Placental epithelial cell (primary cell): ENCODE measurements at places on chromosomes 12 and 14. TPM values are rescaled to one million over a fixed set of nuclear protein-coding genes. Genes with fewer than 3 reads are reported as not detected.

Gene CKB
- 3.7 and 11.0 TPM in 2 replicates for total RNA-seq

Gene TTC9
- total RNA-seq: 0.39 and 1.5 TPM in 2 replicates

Gene MSI1
- total RNA-seq: 0.39 TPM in 1 of 2 replicates, not detected in the other

Gene TOGARAM1
- total RNA-seq: 19.2 and 23.2 TPM in 2 replicates

Gene TMPRSS12
- total RNA-seq: under 0.01 TPM in 1 of 2 replicates, not detected in the other

Gene PTPRQ
- under 0.01 TPM in 1 of 2 replicates, not detected in the other for total RNA-seq

Gene TOMM20L
- total RNA-seq: not detected in 2 replicates

Gene SLC41A2
- 2.0 and 6.3 TPM in 2 replicates for total RNA-seq

Gene SLC22A17
- 22.0 and 46.3 TPM in 2 replicates for total RNA-seq

Gene POTEG
- not detected in 2 replicates for total RNA-seq
